Skin of body (tissue), 3 donors: ENCODE measurements at places on chromosomes 3 and 15. TPM values are rescaled to one million over a fixed set of nuclear protein-coding genes. Genes with fewer than 3 reads are reported as not detected.

GRCh38 chr3:184491867-184492615 is 69.5 kb upstream of the EPHB3 start:
- DNase-seq: no peak

DNA sequence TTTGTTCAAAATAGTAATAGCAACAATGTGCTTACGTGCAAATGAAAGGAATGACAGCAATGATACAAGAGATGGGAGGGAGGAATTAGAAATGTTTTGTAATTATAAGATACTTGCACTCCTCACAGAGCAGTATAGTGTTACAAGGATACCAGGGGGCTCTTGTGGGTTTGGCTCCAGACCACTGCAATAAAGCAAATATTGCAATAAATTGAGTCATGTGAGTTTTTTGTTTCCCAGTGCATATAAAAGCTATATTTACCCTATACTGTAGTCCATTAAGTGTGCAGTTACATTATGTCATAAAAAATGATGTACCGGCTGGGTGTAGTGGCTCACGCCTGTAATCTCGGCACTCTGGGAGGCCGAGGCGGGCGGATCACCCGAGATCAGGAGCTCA is 864.3 kb downstream of the NSUN3 start:
- DNase-seq: no peak

DNA sequence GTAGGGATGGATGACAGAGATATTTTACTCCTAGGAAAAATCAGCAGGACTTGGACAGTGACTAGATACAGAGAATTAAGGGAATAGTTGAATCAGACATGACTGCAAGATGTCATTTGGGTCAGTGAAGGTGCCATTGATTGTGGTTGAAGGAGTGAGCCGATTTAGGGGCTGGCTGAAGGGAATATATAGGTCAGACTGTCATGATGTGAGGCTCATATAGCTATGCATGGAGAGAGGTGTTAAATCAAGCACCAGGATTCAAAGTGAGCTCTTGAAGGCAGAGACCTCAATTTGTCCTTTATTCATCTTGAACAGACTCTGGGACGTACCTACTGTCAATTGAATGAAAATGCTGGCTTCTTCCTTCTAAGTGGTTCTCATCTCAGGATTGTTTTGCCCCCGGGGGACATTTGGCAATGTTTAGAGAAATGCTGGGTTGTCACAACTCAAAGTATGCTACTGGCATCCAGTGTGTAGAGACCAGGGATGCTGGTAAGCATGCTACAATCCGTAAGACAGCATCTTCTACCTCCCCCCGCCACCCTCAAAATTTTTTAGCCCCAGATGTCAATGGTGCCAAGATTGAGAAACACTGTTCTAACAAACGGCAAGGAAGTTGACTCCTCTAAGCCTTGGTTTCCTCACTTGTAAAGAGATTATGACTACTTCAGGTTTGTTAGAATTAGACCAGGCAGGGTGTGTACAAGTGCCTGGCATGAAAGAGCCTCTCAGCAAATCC is 7.8 kb downstream of the ATP2C1 start:
- DNase-seq: no peak

The CGNL1 gene
- total RNA-seq: 23.5 TPM
